ENCODE measurements at places on chromosomes 4 and X.
A peak's percentile ranks its signal among the peaks of the same experiment; 100 is the strongest.

DNA sequence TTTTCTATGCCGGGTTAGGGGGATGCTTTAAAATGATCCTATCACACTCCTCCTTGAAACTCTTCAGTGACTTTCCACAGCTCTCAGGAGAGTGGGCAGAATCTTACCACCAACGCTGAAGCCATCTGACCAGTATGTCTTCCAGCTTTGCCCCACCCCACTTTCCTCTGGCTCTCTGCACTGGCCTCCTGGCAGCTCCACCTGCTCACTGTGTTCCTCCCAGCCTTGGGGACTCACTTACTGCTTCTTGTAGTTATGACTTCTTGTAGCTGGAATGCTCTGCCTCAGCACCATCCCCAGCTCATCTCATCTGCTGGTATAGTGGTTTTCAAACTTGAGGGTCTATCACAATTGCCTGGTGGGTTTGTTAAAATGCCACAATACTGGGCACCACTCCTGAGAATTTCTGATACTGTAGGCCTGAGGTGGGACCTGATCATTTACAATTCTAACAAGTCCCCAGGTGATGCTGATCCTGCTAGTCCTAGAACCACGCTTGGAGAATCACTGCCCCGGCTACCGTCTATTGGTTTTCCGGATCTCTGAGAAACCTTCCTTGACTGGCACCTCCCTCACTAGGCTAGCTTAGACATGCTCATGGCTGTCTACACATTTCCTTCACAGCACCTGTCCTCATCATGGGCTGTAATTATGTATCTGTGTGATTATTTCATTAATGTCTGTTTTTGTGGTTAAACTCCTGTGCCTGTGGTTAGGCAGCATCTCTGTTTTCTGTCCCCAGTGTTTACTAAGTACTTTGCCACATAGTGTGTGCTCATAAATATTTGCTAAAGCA is 152.2 kb downstream of the MGST2 start:
- DNase-seq = no peak

DNA sequence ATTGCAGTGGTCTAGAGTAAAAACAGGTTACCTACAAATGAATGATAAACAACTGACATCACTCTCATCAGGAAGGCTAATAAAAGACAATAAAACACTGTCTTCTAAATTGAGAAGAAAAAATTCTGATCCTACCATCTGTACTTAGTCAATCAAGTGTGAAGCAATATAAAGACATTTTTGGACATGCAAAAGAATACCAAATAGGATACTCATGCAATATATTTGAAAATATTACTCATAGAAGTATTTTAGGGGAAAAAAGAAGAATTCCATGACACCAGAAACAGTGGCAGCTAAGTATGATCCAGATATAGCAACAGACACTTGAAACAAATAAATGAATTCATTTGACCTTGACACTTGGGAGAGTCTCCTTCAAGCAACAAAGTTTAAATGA is 63.8 kb upstream of the FAM120C start:
- no peak for DNase-seq

DNA sequence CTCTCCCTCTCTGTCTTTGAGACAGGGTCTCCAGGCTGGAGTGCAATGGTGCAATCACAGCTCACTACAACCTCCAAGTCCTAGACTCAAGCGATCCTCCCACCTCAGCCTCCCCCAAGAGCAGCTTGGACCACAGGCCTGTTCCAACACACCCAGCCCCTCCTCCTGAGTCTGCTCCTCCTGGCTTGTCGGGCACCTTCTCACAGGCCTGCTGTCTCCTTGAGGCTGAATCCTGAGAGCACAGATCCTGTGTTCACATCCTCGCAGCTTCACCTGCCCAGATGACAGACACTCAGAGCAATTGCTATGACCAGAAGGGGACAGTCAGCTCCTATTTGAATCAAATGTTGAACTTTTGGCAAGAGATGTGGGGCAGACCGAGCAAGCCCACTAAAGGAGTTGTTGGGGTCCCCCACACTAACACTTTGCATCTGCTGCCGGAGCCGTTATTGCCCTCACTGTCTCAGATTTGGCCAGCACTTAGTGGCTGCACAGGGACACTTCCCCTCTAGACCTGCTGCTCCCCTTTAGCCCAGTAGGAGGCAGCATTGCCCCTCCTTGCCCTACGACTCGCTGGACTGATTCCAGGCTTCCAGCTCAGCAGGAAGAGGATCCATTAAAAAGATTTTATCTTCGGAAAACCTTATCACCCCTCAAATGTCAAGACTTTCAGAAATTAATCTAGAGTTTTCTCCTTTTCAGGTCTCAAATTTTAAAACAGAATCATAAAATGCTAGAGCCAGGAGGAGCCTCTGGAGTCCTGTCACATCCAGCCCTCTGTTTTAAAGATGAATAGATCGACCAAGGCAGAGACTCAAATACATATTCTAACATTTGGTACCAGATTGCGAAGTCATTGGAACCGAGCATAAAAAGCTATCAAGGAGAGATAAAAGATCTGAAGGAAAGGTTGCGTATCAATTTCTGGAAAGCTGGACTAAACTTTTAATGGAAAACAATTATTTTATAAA is 113.7 kb downstream of the USP46 start:
- DNase-seq = peak; percentile 39

GRCh38 chrX:77595848-77596247 is 148.7 kb downstream of the FGF16 start:
- DNase-seq = no peak

GRCh38 chr4:8892556-8893226 is 21.1 kb upstream of the HMX1 start:
- no peak for DNase-seq

- no peak for DNase-seq
These were observed 17.2 kb upstream of the SCRG1 start for GRCh38 chr4:173415885-173416653.

GRCh38 chr4:109383823-109384222 is 49.8 kb upstream of the SEC24B start:
- DNase-seq = no peak

DNA sequence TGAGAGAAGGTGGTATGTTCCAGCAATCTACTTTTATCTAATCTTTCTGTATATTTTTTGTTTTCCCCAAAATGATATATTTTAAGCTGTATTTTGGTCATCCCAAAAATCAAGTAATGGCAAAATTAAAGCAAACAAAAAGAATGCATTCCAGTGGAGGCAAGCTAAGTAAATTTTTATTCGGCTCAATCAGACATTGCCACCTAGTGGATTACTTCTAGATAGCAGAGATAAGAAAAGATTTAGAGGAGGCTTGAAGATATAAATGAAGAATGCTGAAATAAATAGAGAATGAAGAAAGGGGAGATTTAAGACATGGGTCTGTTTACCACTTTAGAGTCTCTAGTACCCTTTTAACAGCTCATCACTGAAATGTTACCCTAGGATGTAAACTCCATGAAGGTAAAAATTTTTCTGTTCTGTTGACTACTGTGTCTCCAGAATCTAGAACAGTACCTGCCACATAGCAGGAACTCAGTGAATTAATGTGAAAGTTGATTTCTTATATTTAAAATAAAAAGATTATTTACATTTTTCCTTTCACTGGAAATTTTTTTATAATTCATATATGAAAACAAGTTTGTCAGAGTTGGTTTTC is 110.9 kb upstream of the ANK2 start:
- DNase-seq = peak; percentile 57

GRCh38 chr4:8038719-8039251 is 99.1 kb upstream of the AFAP1 start:
- DNase-seq = no peak

DNA sequence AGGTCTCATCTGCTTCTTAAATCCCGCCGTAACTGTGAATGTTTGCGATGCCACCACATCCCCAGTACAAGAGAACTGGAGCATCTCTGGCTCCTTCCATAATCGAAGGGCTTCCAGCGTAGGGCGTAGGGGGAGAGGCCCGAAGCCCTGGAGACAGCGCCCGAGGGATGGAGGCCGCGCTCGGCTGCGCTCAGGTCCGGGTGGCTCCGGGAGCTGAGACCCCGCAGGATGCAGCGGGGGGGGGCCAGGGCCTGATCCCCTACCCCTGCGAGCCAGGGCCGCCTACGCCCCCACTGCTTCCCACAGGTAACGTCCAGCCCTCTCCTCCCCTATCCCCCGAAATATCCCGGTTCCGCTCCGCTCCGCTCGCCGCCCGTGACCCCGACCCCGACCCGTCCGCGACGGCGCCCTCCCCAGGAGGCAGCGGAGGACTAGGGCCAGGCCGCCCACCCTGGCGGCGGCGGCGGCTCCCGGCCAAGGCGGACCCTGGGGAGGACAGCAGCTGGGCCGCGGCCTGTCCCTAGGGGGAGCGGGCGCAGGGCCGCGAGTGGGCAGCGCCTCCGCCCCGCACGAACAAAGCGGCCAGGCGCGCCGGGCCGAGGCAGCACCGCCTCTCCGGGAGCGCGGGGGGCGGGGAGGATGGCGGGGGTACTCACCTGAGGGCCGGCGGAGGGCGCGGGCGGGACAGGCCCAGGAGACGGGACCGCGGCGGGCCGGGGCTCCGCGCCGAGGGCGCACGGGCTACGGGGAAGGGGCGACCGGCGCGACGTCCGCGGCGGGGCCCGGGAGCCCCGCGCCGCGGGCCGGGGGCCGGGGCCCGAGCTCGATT is 723 bp downstream of the WDFY3 start:
- peak; percentile 35 for DNase-seq

DNA sequence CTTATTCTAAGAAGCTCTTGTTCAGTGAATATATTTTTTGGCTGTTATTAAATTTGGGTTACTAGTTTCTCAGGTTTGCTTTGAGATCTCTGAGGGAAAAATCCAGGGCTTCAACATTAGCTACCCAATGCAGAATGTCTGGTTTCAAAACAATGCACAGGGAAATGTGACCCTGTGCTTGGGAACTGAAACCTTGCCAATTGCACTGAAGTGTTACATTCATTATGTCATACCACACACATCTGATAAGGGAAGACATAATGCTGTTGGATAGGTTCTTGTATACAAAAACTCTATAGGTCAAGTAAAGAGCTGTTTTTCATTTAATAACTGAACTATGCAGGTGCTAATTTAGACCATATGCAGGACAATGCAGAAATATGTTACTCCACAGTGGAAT is 345.3 kb upstream of the BMP3 start:
- no peak for DNase-seq

DNA sequence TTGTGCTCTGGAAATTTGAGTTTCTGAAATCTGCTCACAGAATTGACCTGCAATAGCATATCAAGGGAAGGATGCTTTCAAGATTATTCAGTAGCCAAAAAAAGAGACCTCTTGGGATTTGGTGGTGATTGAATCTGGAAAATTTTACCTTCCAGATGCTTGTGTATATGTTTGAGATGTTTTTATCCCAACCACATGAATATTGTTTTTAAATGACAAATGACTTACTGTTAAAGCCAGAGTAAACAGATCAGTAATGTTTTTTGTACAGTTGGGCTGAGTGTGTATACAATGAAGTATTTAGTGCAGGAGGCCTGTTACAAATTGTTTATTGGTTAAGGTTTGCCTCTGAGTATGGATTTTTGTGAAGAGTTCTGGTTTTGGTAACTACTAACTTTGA is 126.5 kb downstream of the CBR4 start:
- DNase-seq = no peak

DNA sequence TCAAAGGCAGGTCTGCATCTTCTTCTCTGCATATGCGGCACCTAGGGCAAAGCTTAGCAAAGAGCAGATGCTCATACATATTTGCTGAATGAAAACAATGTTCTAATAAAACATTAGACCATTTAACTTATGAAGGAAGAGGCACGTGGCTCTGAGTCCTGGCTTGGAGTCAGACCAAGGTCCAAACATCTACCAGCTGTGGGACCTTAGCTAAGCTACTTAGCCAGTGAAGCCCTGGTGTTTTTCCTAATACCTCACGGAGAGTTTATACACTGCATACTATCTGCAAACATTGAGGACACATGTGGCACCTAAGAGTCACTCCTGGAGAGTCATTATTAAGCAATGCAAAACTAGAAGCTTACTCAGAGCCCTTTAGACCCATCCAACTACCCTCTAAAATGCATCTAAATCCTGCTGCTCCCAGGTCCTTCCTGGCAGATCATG is 9.0 kb downstream of the PDGFC start:
- DNase-seq = no peak
